Activated T-cell treated with anti-CD3 and anti-CD28 coated beads, Interleukin-2, amount 50 U/mL, for 24 hours (primary cell): ENCODE measurements at places on chromosomes 4 and X.
A peak's percentile ranks its signal among the peaks of the same experiment; 100 is the strongest.

GRCh38 chr4:26525136-26525770, 35.0 kb upstream of the CCKAR start:
- no peak for DNase-seq

- DNase-seq: peak; percentile 49
These were observed 27.0 kb upstream of the TMEM131L start for GRCh38 chr4:153438916-153439756.

DNA sequence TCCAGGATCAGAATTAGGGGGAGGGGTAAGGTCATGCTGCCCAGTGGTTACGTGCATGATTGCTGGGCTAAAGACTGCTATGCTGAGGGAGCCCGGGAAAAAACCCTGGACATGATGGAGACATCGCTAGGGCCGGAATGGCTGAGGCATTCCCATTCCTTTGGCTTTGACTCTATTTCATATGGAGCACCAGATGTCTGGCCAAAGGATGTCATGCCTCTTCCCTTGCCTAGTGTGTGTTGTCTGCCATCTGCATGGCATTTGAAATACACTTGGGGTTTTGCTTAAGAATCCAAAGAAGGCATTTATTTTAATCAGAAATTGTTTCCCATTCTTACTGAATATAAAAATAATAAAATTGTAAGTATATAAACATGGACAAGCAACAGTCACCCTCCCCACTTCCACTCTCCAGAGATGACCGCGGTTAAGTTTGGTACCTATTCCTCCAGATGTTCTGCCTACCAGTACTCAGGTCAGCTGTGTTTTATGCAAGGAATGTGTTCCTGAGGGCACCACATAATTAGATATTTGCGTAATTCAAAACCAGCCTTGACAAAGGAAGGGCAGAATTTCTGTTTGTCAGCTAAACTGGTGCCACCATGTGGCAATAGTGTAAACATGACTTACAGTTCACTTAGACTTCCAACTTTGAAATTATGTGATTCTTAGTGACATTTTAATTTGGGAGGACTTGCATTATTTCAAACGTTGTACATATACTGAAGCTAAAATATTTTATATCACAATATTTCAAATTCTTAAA, 105.9 kb downstream of the CT47B1 start:
- DNase-seq: no peak

DNA sequence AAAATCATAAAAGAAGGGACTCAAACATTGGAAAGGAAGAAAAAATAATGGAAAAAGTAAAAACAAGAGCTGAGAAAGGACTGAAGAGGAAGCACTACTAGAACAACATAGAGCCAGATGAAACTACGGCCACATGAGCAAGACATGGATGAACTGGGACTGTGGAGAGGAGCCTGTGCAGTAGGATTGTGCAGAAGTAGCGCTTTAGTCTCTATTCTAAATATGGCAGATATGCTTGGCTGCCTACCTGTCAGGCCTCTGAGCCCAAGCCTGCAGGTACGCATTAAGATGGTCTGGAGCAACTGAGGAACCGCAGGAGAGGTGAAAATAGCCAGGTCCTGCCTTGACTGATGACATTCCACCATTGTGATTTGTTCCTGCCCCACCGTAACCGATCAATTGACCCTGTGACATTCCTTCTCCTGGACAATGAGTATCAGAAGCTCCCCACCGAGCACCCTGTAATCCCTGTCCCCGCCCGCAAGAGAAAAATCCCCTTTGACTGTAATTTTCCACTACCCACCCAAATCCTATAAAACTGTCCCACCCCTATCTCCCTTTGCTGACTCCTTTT, 154.3 kb downstream of the CAMK2D start:
- DNase-seq: no peak

- no peak for DNase-seq
These were observed 618.1 kb upstream of the GRIA3 start for GRCh38 chrX:122565952-122566351.

DNA sequence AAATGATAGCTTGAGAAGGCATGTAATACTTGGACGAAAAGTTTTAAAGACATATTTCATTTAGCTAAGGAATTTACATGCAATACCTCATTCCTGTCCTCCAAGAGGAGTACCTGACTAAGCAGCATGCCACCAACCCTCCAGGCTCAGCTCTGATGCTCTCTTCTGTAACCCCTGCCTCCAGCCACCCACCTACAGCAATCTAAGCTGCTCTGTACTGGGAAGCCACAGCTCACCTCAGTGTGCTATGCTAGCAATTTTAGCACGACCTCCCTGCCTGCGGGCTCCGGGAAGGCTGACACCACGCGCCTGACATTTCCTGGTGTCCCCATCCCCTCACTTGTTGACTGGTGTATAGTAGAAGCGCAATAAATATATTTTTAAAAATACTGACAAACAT, 23.2 kb upstream of the GPM6B start:
- no peak for DNase-seq

DNA sequence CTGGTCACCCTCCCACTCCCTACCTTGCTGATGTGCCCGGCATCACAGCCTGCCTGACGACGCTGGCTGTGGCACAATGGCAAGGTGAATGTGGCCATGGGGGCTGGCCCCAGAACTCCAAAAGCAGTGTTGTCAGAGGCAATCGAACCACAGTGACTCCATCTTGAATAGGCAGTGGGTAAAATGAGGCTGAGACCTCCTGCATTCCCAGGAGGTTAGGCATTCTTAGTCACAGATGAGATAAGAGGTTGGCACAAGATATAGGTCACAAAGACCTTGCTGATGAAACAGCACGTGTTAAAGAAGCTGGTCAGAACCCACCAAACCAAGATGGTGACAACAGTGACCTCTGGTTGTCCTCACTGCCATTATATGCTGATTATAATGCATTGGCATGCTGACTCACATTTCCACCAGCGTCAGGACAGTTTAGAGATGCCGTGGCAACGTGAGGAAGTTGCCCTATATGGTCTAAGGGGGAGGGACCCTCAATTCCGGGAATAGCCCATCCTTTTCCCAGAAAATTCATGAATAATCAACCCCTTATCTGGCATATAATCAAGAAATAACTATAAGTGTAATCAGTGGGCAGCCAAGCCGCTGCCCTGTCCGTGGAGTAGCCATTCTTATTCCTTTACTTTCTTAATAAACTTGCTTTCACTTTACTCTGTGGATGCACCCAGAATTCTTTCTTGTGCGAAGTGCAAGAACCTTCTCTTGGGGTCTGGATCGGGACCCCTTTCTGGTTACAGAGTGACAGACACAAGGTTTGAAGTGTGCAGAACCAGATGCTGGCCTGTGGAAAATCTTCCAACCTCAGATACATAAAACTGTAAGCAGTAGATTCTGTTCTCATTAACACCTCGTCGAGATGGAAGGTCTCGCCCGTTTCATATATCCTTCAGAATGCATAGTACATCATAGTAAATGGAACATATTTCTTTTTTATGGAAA, 26.8 kb upstream of the CLDN24 start:
- no peak for DNase-seq
